Activated CD8-positive, alpha-beta memory T cell treated with anti-CD3 and anti-CD28 coated beads, Interleukin-2, amount 50 U/mL, for 4 hours (primary cell): ENCODE measurements at places on chromosomes 5 and 9.

DNA sequence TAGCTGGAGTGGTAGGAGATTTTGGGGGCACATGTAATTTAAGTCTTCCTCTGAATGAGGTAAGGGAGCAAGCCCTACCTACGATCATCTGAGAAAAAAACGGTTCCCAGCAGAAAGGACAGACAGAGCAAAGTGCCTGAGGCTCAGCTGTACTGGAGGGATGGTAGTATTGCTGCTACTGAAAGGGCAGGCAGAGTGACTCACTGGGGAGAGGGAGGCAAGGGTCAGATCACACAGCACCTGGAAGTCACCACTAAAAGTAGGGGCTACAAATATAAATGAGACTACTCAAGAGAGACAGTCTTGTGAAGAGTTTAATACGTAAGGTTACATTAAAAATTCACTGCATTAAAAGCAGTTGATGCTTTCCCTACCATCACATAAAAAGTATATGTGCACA lies 75.9 kb downstream of the NFIB start:
- DNase-seq: no peak

GRCh38 chr9:127975376-127976315 lies 5.1 kb downstream of the EEIG1 start:
- DNase-seq: no peak

- no peak for DNase-seq
These were observed 197.6 kb downstream of the KDM4C start for GRCh38 chr9:6955251-6955921.

- no peak for DNase-seq
These were observed 53.3 kb downstream of the IL33 start for GRCh38 chr9:6268826-6269397.

DNA sequence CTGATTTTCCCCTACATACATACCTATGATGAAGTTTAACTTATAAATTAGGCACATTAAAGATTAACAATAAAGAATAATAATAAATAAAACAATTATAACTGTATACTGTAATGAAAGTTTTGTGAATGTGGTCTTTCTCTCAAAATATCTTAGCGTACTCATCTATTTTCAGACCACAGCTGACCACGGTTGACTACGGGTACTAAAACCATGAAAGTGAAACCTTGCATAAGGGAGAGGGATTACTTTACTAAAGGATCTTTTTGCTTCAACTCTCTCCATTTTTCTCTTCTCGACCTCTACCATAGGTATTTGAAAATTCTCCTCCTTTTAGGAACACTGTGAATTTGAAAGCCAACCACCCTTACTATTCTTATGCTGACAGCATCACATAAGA lies 475.5 kb downstream of the CETN3 start:
- DNase-seq: no peak

GRCh38 chr5:89916131-89916530 lies 493.4 kb downstream of the CETN3 start:
- no peak for DNase-seq

GRCh38 chr5:170306381-170306831 lies 8.8 kb upstream of the LCP2 start:
- DNase-seq: no peak

DNA sequence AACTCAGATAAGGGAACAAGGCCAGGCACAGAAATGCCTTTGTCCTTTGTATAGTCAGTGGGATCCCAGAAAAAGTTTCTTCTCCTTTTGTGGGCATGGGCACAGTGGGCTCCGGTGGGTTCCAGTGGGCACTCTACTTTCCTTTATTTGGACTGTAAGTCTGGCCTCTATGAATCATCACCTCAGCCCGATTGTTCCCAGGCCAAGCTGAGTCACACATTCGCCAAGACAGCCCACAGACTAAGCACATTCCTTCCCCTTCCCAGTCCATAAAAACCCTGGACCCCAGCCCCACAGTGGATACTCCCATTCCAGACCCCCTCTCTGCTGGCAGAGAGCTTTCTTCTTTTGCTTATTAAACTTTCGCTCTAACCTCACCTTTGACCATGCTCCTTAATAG lies 165.0 kb downstream of the FBXL17 start:
- no peak for DNase-seq

DNA sequence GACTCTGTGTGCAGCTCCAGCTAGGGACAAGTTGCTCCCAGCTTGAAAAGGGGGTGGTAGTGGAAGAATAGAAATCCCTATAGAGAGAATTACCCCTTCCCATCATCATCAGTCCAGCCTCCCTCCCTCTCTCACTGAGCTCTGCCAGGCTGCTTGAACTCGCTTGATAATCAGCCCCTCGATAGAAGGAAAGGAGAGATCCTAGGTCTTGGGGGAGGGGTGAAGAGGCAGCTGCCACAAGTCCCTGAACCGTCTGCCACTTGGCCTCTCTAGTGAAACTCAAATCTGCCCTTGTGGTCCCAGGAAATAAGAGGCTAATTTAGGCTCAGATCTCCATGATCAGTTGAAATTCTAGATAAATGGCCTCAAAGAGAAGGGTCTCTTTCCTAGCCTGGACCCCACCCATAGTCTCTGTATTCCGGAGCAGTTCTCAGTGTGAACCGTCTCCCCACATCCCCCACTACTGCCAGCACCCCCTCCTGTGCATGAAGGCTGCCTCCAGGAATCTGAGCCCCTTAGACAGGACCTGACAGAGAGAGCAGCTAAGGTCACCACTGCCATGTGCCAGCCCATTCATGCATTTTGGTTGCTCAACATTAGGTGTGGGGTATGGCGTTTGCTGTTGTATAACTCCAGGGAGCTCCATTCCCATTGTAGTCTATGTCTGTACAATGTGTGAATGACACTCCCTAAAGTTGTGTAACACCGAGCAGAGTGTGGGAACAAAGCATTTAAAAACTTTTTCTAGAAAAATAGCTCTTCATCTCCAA lies 5.5 kb downstream of the DNAJB5 start:
- DNase-seq: no peak

DNA sequence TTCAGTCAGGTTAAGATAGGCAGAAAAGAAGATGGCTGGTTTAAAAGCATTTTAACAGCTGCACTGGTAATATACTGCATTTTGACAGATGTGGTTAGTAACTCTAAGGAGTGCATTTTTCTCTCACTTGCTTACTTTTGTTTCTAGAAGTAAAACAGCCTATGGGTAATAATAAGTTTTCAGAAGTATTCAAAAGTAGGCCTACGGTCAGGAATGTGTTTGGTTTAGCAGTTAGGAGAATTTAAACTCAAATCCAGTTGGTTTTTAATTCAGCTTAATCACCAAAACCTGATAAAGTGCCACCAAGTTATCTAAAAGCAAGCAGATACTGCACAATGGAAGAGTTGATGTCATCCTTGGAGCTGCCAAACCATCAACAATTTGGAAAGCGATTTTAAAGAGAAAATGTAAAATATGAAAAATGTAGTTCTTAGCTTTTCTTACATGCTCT lies 160.3 kb downstream of the ARSB start:
- DNase-seq: no peak
